AG08396 (cell line): ENCODE measurements at places on chromosomes 4 and X.

- no peak for DNase-seq
Observed at GRCh38 chr4:166996216-166996615, 238.1 kb downstream of the SPOCK3 start.

DNA sequence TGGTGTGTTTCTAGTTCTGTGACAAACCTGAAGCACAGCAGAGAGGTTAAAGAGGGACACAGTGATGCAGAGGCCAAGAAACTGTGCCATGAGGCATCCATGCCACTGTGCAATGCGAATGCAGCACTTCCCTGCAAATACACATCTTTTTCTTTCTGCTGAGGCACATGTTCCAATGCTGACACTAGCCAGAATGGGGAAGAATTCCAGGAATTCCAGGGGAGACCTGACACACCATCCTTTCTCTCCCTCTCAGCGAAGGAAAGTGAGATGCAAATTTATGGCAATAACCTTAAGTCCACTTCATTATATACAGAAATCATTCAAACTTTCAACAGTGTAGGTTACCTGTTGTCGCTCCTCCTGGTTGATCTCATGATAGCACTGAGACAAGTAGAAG lies 204.8 kb downstream of the LDB2 start:
- DNase-seq, result no peak

GRCh38 chr4:105469736-105470135 lies 4.1 kb downstream of the PPA2 start:
- DNase-seq, result no peak

DNA sequence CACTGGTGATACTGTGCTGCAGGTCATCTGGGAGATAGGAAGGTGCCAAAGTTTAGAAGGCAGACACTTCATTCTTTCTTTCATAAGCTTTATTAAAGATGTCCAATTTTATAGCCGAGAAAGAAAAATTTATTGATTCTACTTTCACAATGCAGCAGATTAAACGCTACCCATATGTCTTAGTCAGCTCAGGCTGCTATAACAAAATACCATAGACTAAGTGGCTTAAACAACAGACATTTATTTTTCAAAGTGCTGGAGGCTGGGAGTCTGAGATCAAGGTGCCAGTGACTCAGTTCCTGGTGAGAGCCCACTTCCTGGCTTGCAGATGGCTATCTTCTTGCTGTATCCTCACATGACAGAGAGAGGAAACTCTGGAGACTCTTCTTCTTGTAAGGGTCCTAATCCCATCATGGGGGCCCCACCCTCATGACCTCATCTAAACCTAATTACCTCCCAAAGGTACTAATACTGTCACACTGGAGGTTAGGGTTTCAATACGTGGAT lies 33.4 kb upstream of the KLHL34 start:
- no peak for DNase-seq

GRCh38 chr4:156991161-156991560 lies 19.6 kb upstream of the PDGFC start:
- DNase-seq, result no peak

DNA sequence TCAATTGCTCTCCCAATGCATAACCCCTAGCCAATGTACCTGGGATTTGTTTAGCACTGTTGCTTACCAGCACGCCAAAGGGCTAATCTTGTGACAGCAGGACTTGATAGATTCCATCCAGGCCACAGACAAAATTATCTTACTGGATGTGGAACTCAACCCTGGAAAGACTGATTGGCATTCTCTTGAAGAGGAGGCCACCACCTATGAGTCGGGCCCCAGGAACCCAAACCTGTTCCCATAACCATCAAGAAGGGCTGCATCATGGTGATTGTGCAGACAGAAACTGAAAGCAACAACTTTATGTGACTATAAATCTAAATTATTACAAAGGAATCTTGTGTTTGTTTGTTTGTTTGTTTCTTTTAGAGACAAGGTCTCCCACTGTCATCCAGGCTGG lies 19.9 kb upstream of the TMEM255A start:
- DNase-seq, result no peak

DNA sequence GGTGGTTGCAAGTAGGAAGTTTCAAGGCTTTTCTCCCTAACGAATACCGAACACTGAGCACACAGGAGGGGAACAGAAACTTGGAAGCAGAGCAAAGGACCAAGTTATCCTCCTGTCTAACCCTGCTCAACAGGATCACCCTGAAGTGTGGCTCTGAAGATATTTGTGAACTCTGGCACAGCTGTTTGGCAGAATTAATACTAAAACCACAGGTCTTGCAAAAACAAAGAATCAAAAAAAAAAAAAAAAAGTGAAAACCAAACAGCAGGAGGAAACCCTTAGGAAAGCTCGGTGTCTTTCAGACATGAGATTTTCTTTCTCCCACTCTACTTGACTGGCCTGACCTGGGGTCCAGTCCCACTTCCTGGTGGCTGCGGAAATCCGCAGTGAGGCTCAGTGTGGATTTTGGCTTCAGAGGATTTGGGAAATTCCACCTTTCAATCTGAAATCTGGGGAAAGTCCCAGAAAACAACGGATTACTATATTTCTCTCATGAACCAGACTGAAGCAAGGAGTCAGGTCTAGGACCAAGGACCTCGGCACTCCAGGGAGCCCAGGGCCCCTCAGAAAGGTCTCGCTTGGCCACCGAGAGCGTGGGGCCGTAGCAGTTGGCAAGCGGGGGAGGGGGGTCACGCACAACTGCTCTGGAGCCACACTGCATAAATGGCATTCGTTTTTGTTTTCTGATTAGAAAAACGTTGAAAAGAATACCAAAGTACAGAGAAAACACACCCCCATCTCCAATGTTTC lies 867 bp downstream of the TIFA start:
- DNase-seq, result peak; percentile 41

GRCh38 chr4:119210775-119211174 lies 1.7 kb upstream of the USP53 start:
- no peak for DNase-seq

GRCh38 chr4:157674699-157675098 lies 454.2 kb downstream of the GRIA2 start:
- DNase-seq, result no peak

- DNase-seq, result no peak
Observed at GRCh38 chr4:110128472-110128919, 69.9 kb downstream of the ELOVL6 start.
